SW480 (cell line): ENCODE measurements at places on chromosomes 6 and 20.

DNA sequence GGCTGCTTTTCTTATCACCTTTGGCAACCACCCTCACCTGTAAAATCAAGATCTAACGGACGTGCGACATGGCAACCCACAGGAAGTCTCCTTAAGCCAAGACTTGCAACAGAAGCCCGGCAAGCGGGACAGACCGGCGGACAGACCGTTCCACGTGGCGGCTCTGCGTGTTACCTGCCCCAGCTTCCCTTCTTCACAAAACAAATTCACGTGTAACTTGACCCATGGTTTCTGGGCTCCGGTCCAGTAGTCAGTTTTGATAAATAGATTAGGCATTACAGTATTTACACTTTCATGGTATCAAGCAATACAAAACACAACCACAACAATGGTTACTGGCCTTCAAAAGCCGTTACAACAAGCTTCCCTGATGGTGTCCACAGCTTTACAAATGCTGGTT is 133.8 kb downstream of the PRND start:
- no peak for DNase-seq

DNA sequence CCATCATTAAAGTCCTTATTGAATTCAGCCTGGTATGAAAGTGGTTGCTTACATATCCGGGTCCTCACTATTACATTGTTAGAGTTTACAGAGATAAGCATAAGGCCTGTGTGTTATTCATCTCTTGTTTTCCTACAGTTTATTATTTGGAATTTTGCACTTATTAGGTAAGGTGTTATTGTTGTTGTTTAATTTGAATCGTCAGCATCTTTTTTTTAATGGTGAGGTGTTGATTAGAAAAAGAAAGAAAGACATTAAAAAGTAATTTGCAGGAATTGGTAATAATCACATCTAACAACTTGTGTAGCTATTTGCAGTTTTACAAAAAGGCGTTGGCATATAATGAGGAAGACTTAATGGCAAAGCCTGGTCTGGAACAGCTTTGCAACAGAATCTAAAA is 158.6 kb downstream of the SAMD5 start:
- DNase-seq: no peak

GRCh38 chr20:49979030-49979832 is 3.5 kb upstream of the SNAI1 start:
- DNase-seq: peak; percentile 59

DNA sequence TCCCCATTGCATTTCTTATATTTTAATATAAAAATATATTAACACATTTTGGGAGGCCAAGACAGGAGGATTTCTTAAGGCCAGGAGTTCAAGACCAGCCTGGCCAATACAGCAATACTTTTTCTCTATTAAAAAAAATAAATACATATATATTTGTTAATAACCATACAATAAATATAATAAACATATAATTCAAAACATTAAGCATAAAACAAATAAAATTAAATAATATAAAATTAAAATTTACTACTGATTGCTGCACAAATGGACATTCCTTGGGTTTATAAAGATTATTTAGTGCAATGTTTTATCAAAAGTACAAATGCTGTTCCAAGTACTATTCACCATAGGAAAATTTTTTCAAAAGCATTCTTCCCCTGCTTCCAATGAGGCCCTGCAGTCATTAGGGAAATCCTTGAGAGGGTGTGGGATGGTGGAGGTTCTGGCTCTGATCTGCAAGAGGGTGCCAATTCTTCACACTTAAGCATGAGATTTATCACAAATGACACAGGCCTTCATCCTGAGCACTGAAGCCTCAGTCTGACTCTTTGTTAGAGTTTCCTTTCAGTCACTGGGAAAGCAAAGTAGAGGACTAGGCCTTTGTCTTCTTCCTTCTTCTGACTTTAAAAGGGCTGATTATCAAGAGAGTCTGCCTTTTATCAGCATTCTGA is 596.7 kb downstream of the EPM2A start:
- DNase-seq: no peak

- no peak for DNase-seq
These were observed 10.8 kb downstream of the NCOA5 start for GRCh38 chr20:46078954-46079353.

GRCh38 chr6:43774776-43775534 is 4.9 kb downstream of the VEGFA start:
- peak; percentile 70 for DNase-seq

- DNase-seq: no peak
These were observed 39.5 kb upstream of the VAPB start for GRCh38 chr20:58349570-58349969.

GRCh38 chr6:143513410-143513809 is 1.9 kb upstream of the FUCA2 start:
- no peak for DNase-seq

- no peak for DNase-seq
These were observed 36.9 kb upstream of the AVP start for GRCh38 chr20:3121271-3121911.

DNA sequence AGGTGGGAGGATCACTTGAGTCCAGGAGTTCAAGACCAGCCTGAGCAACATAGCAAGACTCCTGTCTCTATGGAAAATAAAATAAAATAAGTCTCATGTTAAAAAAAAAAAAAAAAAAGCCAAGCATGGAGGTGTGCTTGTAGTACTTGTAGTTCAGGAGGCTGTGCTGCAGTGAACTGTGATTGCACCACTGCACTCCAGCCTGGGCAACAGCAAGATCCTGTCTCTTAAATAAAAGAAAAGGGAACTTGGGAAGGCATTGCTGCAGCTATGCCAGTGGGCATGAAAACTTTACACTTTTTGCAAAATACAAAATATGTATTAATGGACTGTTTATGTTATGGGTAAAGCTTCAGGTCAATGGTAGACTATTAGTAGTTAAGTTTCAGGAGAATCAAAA is 37.5 kb upstream of the REV3L start:
- no peak for DNase-seq

- no peak for DNase-seq
These were observed 94.5 kb upstream of the FOXP4 start for GRCh38 chr6:41451515-41452163.

DNA sequence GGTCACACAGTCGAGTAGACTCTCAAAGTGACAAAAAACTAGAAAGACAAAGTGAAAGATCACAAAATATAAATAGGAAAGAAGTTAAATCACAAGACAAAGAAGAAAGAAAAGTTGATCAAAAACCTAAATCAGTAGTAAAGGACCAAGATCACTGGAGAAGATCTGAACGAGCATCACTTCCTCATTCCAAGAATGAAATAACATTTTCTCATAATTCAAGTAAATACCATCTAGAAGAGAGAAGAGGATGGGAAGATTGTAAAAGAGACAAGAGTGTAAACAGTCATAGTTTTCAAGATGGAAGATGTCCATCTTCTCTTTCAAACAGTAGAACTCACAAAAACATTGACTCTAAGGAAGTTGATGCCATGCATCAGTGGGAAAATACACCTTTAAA is 31.6 kb upstream of the GJA10 start:
- DNase-seq: no peak
